ENCODE measurements at places on chromosomes 5 and 9.
A peak's percentile ranks its signal among the peaks of the same experiment; 100 is the strongest.

GRCh38 chr9:86486891-86487837 lies 133.0 kb upstream of the TUT7 start:
- peak; percentile 43 for DNase-seq

GRCh38 chr9:109519366-109519765 lies 21.3 kb upstream of the PTPN3 start:
- DNase-seq: no peak

GRCh38 chr5:103186152-103186551 lies 66.1 kb downstream of the PPIP5K2 start:
- no peak for DNase-seq

DNA sequence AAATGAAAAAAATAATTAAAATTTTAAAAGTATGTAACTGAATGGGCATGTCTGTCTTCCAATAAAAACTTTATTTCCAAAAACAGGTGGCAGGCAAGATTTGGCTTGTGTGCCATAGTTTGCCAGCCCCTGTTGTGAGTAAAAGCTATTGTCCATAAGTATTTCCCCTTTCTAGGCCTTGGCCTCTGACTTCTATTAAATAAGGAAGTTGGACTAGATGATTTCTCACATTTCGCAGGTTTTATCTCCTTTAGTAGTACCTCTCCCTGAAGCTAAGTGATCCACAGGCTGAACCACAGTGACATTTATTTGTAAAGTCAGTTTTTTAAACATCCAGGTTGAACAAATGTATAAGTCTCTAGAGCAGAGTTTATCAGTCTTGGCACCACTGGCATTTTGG lies 41.3 kb downstream of the RECK start:
- DNase-seq: no peak

- no peak for DNase-seq
These were observed 206.4 kb downstream of the ENC1 start for GRCh38 chr5:74433896-74434829.

DNA sequence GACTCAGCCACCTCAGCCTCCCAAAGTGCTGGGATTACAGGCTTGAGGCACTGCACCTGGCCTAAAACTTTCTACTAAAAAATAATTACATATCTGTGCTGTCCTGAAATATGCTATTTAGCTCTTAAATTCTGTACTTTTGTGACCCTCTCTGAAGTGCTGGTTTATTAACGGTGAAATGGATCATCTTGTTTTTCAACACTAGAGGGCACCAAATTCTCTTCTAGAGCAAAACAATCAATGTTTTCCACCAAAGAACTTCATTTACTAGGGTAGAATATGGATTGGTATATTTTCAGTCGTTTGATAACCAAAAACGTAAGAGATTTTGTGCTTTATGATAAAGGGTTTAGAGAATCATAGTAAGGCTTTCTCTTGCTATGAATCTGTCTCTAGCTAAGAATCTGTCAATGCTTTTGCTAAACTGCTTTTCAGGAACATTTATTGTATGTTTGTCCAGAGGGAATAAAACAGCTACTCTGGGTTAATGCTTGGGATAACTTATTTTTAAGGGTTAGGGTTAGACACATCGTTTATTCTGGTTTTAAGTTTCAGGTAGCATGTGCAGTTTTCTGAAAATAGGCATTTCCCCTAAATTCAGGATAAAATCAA lies 63.6 kb downstream of the RNF180 start:
- DNase-seq: no peak

DNA sequence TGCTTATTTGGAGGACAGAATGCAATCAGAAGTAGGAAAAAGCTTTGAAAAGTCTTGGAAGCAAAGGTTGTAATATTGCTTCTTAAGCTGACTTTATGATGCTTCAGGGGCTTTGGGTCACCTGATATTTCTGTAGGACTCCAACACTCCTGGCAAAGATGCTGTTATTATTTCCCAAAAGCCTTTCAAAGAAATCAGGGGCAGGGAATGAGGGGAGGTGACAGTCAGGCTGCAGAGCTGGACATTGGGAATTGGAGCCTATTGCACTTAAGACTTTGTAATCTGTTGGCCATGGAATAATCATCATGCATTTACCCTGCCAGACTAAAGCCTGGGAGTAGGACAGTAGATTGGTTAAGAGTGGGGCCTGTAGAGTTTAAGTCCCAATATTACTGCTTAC lies 168.3 kb upstream of the IL12B start:
- no peak for DNase-seq

DNA sequence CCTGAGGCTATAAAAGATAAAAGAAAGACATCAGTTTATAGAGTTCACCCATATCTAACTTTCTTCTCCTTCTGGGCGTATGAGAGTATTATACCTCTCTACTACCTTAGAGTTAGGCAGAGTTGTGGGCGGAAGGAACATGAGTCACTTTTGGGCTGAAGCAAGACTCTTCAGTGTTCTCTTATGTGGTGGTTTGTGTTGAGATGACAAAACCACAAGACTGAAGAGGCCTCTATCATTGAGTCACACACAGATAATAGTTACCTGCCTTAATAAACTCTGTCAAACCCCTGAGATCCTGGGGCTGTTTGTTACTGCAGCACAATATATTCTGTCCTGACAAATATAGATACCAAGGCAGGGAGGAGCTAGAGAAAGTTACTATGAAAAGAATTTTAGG lies 184.2 kb downstream of the EFNA5 start:
- DNase-seq: no peak

GRCh38 chr5:82991678-82992323 lies 85.4 kb downstream of the TMEM167A start:
- DNase-seq: no peak

DNA sequence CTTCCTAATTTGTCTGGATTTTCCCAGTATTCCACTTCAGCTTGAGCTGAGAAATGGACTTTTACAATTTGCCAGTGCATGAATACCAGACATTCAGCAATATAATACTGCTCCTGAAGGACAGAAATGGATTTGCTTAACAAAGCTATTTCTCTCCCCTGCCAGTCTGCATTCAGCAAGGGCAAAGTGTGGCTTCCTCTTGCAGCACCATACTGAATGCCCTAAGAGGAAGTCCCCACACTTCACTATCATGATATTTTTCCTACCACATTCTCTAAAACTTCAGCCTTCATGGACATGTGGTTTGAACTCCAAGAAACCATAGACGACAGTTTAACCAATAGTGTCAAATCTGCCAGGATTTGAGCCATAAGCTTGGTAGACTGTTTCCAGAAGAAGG lies 19.8 kb upstream of the TLE4 start:
- DNase-seq: no peak

Data from NCI-H1930 (cell line).